B cell (primary cell): ENCODE measurements at places on chromosomes 2 and 18. TPM values are rescaled to one million over a fixed set of nuclear protein-coding genes. Genes with fewer than 3 reads are reported as not detected.

The DUSP19 gene
- 1.7 and 2.0 TPM in 2 replicates for total RNA-seq

The EDAR gene
- total RNA-seq: not detected in 2 replicates

The PSMD14 gene
- total RNA-seq: 24.9 and 27.0 TPM in 2 replicates

The EIF5B gene
- total RNA-seq: 32.8 and 33.0 TPM in 2 replicates

The GAD1 gene
- not detected in 2 replicates for total RNA-seq

The RAB6C gene
- total RNA-seq: not detected in 2 replicates

The NUP35 gene
- 21.9 and 26.0 TPM in 2 replicates for total RNA-seq

The ALMS1 gene
- 32.1 and 33.1 TPM in 2 replicates for total RNA-seq

The ESPNL gene
- 1.6 and 2.2 TPM in 2 replicates for total RNA-seq

The SIX3 gene
- not detected in 2 replicates for total RNA-seq

The DSG4 gene
- total RNA-seq: not detected in 2 replicates

The SCN9A gene
- not detected in 2 replicates for total RNA-seq

The GPR75 gene
- total RNA-seq: 5.1 and 5.8 TPM in 2 replicates

The DNER gene
- total RNA-seq: not detected in 2 replicates

The ZNF236 gene
- 39.2 and 39.5 TPM in 2 replicates for total RNA-seq

The DNAH6 gene
- 1.9 TPM in 2 replicates for total RNA-seq

The ASB18 gene
- not detected in 2 replicates for total RNA-seq

The CRYBA2 gene
- total RNA-seq: not detected in 2 replicates

The NDC80 gene
- total RNA-seq: 3.7 and 3.9 TPM in 2 replicates

The LRRTM4 gene
- not detected in 2 replicates for total RNA-seq

The HOXD4 gene
- not detected in 2 replicates for total RNA-seq

The BBS5 gene
- 1.9 and 2.1 TPM in 2 replicates for total RNA-seq

The DRC1 gene
- not detected in 2 replicates for total RNA-seq

The SMARCAL1 gene
- total RNA-seq: 46.7 and 50.7 TPM in 2 replicates

The RPE gene
- 47.8 and 50.7 TPM in 2 replicates for total RNA-seq

The MC4R gene
- total RNA-seq: not detected in 2 replicates

The KCNK3 gene
- not detected in 2 replicates for total RNA-seq

The ITGA4 gene
- 169 and 174 TPM in 2 replicates for total RNA-seq

The TUBA3D gene
- not detected in 2 replicates for total RNA-seq

The SMAD2 gene
- 127 and 139 TPM in 2 replicates for total RNA-seq

The NT5DC4 gene
- 2.0 and 10.3 TPM in 2 replicates for total RNA-seq

The GAL3ST2 gene
- 0.51 TPM in 1 of 2 replicates, not detected in the other for total RNA-seq

The FAM124B gene
- 0.34 TPM in 1 of 2 replicates, not detected in the other for total RNA-seq

The SPTBN1 gene
- total RNA-seq: 144 and 145 TPM in 2 replicates

The ANKMY1 gene
- total RNA-seq: 72.1 and 73.4 TPM in 2 replicates

The TLX2 gene
- total RNA-seq: 0.19 TPM in 1 of 2 replicates, not detected in the other

The MAP4K4 gene
- total RNA-seq: 280 and 303 TPM in 2 replicates

The DYNAP gene
- total RNA-seq: not detected in 2 replicates

The RDH14 gene
- total RNA-seq: 18.5 and 19.4 TPM in 2 replicates

The OLA1 gene
- 44.3 and 47.7 TPM in 2 replicates for total RNA-seq

The DNAJC5G gene
- total RNA-seq: 0.39 TPM in 1 of 2 replicates, not detected in the other

The DIPK1C gene
- not detected in 2 replicates for total RNA-seq

The IL1F10 gene
- total RNA-seq: not detected in 2 replicates

The IL1R2 gene
- total RNA-seq: not detected in 2 replicates

The MEIS1 gene
- total RNA-seq: not detected in 2 replicates

The ZNF804A gene
- 2.4 TPM in 2 replicates for total RNA-seq

The SIGLEC15 gene
- not detected in 2 replicates for total RNA-seq

The SCYGR5 gene
- total RNA-seq: not detected in 2 replicates

The MEP1B gene
- not detected in 2 replicates for total RNA-seq

The TP53I3 gene
- total RNA-seq: 3.9 and 5.2 TPM in 2 replicates

The CCDC102B gene
- 2.8 and 3.9 TPM in 2 replicates for total RNA-seq

The MYL1 gene
- total RNA-seq: not detected in 2 replicates

The ZAP70 gene
- total RNA-seq: 3.4 and 4.4 TPM in 2 replicates

The ANKRD30BL gene
- not detected in 2 replicates for total RNA-seq

The SCYGR4 gene
- total RNA-seq: not detected in 2 replicates

The ELOA2 gene
- not detected in 2 replicates for total RNA-seq

The AQP12A gene
- not detected in 2 replicates for total RNA-seq
